ENCODE measurements at places on chromosomes 7 and 10.
A peak's percentile ranks its signal among the peaks of the same experiment; 100 is the strongest.

- DNase-seq: peak; percentile 74
Observed at GRCh38 chr10:52213321-52213752, 100.7 kb upstream of the DKK1 start.

DNA sequence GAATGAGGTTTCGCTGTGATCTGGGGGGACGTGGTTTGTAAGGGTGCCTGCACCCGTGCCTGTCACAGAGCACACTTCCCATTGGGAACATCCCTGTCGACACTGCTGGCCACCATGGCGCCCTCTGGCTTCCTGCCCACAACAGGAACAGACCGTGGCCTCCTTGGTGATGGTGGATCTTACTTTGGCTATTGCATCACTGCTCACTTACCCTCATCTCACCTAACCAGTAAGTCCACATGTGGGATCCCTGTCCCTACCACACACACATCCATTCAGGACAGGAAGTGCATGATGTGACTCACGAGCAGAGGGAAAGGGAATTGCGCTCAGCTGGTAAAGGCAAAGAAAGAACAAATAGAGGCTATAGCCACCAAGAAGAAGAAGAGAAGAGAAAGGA is 26.2 kb upstream of the SEC61G start:
- DNase-seq: peak; percentile 11

- DNase-seq: no peak
Observed at GRCh38 chr7:20722941-20723340, 63.7 kb downstream of the SP8 start.

DNA sequence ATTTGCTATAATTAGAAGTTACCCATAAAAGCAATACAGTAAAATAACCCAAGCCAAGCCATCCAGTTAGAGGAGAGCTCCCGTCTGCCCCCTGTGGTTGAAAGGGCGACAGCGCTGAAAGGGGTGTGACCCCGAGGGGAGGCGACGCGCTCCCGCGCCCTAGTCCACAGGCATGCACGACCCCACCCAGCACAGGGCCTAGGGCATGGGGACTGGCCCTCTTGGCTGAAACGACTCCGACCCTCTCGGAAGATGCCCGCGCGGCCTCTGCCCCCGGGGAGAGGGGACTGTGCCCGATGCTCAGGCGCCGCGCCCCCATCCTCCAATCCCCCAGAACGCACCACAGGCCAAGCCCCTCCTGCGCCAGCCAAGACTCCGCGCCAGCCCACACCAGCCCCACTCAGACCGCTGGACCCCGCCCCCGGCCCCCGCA is 64.0 kb downstream of the CSGALNACT2 start:
- no peak for DNase-seq

- DNase-seq: no peak
Observed at GRCh38 chr10:5272065-5272803, 75.6 kb downstream of the AKR1C4 start.

- peak; percentile 57 for DNase-seq
Observed at GRCh38 chr7:106484562-106484961, 176.4 kb downstream of the CCDC71L start.

GRCh38 chr10:58936364-58936763 is 240.1 kb upstream of the PHYHIPL start:
- DNase-seq: no peak

DNA sequence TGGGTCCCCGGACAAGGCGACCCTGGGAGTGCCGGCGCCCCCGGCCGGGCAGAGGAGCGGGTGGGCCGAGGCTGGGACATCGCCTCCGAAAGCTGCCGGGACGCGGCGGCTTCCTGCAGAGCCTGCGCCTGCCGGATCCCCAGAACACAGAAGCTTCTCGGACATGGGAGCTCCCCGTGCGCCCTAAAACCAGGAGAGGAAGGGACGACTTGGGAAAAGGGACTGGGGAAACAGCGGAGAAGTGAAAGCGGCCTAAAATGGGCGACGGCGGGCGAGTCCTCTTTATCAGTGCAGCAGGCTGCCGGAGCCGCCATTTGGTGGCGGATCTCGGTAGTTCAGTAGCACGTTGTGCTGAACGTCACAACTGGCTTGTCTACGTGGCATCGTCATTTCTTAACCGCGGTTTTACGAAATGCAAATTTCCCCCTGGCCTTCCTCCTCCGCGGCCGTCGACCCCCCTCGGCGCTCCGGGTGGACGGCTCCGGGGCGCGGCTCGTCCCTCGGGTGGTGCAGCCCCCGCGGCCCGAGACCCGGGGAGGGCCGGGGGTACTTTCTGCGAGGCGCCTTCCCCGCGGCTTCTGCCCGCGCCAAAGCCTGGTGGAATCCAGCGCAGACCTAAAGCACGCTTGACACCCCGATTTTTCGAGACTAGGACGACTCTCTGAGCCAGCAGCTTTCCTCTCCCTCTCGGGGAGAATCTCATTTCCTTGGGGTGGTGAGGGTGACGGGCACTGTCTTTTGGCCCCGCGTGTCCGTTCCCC is 9.9 kb upstream of the SPAG6 start:
- DNase-seq: peak; percentile 62

- DNase-seq: no peak
Observed at GRCh38 chr10:6390213-6390845, 187.6 kb downstream of the PFKFB3 start.

- DNase-seq: no peak
Observed at GRCh38 chr10:78724846-78725245, 343.9 kb upstream of the ZMIZ1 start.

DNA sequence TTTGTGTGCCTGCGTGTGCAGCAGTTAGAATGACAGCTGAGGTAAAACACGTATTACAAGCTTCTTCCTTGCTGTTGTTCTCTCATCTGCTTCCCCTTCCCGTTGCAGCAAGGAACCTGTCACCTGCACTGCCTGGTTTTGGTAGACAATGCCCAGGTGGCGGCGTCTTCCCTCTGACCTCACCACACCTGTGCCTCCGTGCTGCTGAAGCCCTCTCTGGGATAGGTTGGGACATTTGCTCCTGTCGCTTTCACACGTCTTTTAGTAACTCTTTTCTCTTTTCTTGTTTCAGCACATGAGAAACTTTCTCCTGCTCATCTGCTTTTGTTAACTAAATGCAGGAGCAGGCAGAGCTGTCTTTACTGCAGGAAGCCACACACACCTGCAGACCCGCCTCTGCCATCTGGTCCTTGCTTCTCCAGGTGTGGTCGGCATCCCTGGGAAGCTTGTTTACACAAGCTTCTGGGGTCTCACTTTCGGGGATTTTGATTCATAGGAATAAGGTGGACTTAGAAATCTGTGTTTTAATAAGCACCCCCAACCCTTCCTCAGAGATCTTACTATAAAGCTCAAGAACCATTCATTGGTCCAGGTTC is 60.7 kb upstream of the EXOC6 start:
- no peak for DNase-seq

DNA sequence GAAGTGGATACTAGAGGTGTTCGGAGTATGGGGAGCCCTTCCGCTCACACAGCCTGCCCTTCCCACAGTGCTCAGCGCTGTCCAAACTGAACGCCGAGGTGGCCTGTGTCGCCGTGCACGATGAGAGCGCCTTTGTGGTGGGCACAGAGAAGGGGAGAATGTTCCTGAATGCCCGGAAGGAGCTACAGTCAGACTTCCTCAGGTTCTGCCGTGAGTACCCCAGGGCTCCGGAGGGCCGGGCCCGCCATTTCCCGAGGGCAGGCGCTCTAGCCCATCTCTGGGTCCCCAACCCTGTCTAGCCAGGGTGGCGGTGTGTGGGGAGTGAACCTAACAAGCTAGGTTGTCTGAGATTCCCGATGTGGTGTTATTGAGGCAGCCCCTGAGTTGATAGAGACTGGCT is 59.1 kb downstream of the GTF2IRD1 start:
- no peak for DNase-seq

- peak; percentile 64 for DNase-seq
Observed at GRCh38 chr7:137606061-137606674, 240.6 kb downstream of the DGKI start.

DNA sequence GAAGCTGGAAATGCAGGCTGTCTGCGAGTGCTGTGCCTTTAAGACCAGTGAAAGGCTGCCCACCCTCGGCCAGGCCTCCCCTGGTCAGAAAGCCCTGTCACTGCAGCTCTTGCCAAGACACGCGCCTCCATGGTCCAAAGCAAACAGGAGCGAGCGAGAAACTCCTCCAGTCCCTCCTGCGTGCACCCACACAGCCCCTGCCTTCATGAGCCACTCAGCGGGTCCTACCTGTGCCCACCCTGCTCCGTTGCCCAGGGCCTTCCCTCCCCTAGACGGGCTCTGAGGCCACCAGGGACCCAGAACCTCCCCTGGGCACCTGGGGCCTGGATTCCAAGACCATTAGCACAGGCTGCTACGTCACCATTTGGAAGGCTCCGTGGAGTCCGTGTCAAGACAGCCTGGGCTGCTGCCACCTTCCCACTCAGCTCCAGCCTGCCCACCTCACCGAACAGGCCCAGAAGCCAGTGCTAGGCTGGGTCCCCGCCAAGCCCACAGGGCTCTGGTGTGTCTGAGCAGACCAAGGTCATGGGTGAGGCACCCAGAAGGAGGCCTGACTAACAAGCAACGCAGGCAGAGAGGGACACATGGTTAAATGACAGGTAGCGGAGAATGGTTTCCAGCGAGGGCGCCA is 144.5 kb downstream of the NEURL1 start:
- peak; percentile 84 for DNase-seq

GRCh38 chr10:32148864-32149251 is 92.6 kb upstream of the KIF5B start:
- no peak for DNase-seq

- DNase-seq: no peak
Observed at GRCh38 chr7:155594163-155594732, 47.9 kb upstream of the CNPY1 start.

DNA sequence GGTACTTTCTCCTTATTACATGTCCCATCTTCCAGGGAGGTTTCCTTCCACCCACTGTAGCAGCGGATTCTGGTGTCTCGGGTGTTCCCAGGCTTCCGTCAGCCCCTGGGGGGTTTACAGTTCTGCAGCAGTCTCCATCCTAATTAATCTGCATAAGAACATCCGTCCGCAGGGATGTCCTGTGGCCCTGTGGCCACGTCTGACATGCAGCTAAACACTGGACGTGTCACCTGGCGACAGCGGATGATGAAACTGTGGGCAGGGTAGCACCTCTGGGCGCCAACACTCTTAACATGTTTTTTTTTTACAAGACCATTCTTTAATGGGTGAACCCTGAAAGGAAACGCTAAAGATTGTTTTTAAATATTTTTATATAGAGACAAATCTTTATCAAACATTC is 58.2 kb downstream of the DIP2C start:
- DNase-seq: no peak

DNA sequence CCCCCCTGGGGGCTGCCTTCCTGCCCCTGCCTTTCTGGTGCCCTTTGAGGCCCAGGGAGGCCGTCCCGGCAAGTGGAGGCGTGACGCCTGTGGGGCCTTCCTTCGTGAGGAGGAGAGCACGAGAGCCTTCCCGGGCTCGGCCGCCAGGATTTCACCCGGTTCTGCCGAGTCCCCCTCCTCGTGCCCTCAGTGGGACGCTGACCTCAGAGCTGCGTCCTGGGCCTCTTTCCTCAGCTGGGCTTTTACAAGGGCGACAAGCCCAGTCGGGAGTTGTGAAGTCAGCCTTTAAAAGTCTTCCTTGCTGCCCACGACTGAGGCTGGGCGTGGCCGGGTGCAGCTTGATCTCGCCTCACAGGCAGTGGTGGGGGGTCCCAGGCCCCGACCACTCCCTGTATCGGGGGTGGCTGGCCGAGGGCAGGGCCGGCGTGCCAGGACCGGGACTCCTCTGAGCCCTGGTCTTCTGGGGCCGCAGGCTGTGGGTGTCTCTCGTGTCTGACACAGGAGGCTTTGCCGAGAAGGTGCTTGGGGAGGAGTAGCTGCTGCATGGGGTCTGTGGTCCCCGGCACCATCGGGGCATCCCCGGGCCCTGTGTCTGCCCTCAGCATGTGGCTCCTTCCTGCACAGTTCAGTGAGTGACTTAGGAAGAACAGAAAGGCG is 41.8 kb downstream of the FAM20C start:
- peak; percentile 46 for DNase-seq

DNA sequence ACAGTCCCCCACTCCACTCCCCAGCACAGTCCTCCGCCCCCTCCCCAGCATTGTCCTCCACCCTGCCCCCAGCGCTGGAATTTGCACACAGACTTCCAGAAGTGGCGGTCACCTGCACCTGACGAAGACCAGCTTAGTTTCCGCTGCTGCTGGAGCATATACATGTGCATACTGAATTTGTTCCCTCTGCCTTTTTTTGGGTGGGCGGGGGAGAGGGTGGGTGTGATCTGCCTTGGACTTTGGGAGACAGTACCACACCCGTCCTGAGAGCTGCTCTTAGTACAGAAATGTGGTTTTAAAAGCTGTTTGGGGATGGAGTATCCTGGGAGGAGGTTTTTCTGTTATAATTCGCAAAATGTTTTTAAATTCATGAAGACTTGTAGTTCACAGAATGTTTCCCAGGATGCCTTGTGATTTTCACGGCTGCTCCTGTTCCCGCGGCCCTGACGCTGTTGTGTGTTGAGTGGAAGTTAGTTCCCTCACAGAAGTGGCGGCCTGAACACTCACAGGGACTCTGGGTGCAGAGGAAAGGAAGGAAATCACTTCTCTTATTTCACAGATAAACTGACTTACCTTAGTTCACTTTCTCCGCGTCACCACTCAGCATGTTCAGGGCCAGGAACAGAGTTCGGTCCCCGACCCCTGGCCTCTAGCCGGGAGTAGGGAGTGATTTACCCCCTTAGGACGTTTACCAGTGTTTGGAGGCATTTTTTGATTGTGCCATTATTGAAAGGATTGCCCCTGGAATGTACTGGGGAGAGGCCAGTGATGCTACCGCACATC is 18.6 kb downstream of the PFKP start:
- DNase-seq: no peak

GRCh38 chr10:80540981-80541750 is 3.5 kb downstream of the SH2D4B start:
- DNase-seq: no peak

GRCh38 chr10:83706952-83707582 is 432.2 kb upstream of the GHITM start:
- no peak for DNase-seq

- no peak for DNase-seq
Observed at GRCh38 chr10:112782200-112782907, 167.7 kb upstream of the TCF7L2 start.

DNA sequence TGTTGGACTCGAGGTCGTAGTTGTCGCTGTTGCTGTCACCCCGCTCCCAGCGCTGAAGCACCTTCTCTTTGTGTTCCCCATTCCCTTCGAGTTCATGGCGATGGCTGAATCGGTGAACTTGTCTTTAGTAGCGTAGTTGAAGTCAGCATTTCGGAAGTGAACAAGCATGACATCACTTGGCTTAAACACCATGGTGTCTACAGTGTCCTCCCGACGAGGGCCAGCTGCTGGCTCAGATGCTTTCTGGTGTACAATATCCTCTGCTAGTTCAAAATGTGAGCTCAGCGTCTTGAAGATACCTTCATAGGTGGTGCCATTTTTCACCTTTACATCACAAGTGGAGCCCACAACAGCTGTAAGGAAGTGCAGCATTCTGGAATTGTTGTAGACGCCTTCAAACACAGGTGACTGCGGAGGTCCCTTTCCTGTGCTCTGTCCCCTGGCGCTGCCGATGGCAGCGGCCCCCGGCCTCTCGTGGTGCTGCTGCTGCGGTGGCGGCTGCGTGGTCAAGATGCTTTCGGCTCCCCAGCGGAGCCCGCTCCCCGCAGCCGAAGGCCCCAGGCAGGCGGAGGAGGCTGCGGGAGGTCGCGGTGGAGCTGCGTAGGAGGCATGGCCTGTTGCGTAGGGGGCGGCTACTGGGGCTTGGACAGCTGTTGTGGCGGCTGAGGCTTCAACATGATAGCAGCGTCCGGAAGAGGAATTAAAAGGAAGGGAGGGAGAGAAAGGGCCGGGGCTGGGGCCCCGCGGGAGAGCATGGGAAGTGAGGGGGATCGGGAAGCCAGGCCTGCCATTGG is 59.3 kb downstream of the ANKMY2 start:
- no peak for DNase-seq

All from EH (cell line).